CD4-positive, alpha-beta T cell treated with Interleukin-17A for 1 hour (primary cell): ENCODE measurements at places on chromosomes 6 and 20.

DNA sequence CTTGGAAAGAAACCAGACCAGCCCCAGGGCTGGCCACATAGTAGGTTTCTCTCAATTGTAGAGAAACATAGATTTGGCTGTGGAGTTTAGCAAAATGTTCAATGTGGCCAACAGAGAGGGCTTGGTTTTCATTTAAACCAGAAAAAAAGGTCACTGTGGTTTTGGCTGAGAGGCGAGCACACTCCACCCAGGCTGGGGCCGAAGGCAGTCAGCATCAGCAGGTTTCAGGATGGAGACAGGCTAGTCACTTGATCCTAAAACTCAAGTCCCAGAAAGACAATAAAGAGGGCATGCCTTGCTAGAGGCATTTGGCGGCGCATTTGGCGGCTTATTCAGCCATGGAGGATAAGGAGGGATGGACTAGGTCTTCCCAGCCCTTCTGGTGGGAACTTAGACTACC lies 73.1 kb downstream of the PRND start:
- no peak for DNase-seq

DNA sequence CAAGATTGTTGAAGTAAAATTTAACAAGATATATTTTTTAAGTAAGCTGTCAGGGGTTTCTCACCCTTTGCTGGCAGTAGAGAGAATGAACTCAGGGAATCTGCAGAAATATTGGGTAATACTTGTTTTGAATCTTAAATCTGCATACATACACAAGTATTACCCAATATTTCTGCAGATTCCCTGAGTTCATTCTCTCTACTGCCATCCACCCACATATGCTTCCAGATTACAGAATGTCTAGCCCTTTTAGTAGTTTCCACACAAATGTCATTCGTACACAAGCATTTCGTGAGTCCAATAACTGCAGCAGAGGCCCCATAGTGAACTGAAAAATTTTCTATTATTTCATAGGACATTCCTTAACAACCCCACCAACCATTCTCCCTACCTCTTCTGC lies 69.6 kb upstream of the TNFRSF21 start:
- no peak for DNase-seq

GRCh38 chr20:4171538-4172116 lies 156.3 kb upstream of the RNF24 start:
- no peak for DNase-seq

DNA sequence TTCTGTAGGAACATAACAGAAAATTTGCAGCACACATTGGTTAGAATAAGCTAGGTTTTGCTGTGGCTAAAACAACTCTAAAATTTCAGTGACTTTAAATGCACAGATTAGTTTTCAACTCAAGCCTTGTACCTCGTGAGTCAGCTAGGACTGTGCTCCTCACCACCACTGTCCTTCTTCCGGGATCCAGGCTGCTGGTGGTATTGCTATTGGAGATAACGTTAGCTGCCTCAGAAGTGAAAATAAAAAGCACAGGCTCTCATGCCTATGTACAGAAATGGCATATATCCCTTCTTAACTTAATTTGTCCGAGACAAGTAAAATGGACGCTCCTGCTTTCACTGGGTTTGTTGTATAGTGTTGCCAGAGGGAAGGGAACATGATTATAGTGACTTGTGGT lies 931.1 kb upstream of the EYS start:
- no peak for DNase-seq

GRCh38 chr6:15464211-15464725 lies 198.6 kb downstream of the DTNBP1 start:
- DNase-seq: peak; percentile 66

- no peak for DNase-seq
Measured at GRCh38 chr6:12679341-12679740, 37.2 kb upstream of the PHACTR1 start.

DNA sequence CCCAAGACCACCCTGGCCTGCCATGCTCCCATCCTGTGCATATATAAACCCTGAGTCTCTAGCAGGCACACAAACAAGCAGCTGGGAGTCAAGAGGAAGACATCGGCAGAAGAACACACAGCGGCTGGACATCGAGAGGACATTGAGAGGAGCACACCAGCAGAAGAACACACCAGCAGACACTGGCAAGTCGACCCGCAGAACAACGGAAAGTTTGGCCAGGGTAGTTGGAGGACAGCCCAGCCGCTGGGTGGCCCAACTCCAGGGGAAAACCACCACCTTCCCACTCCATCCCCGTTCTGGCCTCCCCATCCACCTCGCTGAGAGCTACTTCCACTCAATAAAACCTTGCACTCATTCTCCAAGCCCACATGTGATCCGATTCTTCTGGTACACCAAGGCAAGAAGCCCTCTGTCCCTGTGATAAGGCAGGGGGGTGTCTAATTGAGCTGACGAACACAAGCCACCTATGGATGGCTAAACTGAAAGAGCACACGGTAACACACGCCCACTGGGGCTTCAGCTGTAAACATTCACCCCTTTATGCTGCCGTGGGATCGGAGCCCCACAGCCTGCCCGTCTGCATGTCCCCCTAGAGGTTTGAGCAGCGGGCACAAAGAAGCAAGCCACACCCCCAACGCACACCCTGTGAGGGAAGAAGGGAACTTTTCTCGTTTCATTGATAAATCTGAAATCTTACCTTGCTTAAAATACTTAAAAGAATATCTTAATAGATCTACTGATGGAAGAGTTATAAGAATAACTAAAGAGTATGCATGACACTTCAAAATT lies 13.8 kb downstream of the TMX4 start:
- DNase-seq: no peak

DNA sequence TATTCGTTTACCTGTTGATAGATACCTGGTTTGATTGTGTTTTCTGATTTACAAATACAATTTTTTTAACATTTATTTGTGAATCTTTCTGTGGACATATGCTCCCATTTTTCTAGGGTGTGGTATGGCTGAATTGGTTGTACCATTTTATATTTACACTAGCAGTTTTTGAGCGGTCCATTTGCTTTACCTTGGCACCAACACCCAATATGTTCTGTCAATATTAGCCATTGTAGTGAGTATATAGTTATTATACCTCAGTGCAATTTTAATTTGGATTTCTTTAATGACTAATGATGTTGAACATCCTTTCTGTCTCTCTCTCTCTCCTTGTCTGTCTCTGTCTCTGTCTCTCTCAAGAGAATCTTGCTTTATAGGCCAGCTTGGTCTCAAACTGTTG lies 278.5 kb downstream of the CDKAL1 start:
- no peak for DNase-seq

DNA sequence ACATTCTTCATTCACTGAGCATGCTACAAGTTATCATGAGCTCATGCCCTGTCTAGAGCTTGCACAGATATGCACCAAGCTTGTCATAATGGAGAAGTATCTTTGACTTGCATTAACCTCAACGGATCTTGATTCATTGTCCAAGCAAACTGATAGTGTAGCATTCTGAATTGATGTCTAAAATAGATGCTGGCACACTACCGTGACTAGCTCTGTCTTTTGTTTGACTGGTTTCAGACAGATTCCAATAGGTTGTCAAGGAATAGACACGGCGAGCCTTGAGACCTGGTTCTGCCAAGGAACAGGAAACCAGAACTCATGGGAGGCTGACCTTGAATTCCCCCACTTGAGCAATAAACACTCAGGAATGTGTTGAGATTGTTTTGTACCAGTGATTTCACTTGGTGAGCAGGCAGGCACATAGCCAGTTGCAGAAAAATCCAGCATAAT lies 1153.1 kb upstream of the GJE1 start:
- DNase-seq: no peak

DNA sequence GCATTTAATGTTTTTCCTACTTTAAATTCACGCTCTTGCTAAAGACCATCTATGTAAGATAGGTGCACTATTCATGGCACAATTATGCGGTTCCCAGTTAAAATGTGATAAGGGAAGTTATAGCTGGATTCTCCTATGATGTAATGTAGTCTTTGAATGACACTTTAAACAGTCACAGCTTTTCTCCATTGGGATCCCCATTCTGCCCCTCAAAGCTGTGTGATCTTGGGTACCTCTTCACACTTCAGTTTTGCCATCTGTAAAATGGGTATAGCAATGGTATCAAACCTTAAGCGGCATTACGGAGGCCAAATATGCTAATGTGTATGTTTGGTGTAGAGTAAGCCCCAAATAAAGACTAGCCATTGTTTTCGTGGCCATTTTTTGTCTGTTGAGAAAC lies 64.7 kb upstream of the ZNF217 start:
- no peak for DNase-seq

GRCh38 chr6:163814494-163815364 lies 400.2 kb downstream of the QKI start:
- no peak for DNase-seq
